ENCODE measurements at places on chromosomes 1 and 21.
A peak's percentile ranks its signal among the peaks of the same experiment; 100 is the strongest.

DNA sequence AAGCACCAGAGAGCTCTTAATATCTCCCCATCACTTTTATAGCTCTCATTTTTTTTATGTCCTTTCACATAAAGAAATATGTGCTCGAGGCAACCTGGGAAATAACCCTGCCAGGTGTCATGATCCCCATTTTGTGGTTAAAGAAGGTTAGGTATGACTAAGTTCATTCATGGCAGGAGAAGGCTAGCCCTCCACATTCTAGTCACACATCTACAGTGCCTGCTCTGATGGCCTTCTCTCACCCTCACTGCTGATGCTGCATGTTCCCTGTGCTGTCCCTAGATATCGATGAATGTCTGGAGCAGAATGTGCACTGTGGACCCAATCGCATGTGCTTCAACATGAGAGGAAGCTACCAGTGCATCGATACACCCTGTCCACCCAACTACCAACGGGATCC is 187.5 kb downstream of the TPR start:
- DNase-seq: no peak

DNA sequence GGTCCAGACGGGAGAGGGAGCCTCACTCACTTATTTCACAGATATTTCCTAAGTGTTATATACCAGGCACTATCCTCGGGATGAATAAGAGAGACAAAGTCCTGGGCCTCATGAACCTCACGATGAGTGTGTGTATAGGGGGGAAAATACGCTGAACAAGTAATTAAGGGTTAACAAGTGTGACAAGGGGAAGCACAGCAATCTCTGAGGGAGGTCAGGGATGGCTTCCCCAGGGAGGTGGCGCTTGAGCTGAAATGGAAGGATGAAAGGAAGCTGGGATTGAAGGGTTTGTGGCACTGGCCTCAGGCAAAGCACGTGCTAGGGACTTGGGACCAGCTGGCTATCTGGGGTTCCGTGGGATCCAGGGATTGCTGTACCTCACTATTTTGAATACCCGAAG is 46.4 kb upstream of the SYNC start:
- DNase-seq: no peak

- no peak for DNase-seq
These were observed 39.5 kb upstream of the CR2 start for GRCh38 chr1:207414606-207415108.

DNA sequence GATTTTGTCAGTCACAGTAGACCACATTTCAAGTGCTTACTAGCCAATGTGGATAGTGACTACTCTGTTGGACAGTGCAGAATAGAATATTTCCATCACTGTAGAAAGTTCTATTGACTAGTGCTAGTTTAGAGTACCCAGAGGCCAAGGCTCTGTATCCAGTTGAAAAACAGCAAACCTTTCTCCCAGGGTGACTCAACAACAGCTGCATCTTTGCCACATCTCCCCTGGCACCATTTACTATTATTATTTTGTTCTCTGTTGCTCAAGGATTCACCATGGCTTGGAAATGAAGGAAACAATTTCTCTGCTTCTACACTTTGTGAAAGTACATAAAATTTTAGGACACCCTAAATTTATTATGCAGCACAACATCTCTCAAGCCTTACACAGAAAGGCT is 85.3 kb upstream of the WDR26 start:
- no peak for DNase-seq

- DNase-seq: peak; percentile 57
These were observed 77.7 kb downstream of the SLC16A1 start for GRCh38 chr1:112878321-112878720.

DNA sequence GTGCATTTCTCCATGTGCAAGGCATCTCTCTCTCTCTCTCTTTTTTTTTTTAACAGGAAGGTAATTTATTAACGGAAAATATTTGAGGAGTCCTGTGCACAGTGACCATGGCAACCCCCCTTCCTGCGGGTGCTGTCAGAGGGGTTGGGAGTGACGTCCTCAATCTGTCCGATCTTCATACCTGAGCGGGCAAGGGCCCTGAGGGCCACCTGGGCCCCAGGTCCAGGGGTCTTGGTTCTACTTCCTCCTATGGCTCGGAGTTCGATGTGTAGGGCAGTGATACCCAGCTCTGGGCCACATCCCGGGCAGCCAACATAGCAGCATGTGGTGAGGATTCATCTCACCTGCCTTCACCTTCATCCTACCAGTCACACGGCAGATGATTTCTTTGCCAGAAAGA is 11.0 kb downstream of the MAPKAPK2 start:
- no peak for DNase-seq

DNA sequence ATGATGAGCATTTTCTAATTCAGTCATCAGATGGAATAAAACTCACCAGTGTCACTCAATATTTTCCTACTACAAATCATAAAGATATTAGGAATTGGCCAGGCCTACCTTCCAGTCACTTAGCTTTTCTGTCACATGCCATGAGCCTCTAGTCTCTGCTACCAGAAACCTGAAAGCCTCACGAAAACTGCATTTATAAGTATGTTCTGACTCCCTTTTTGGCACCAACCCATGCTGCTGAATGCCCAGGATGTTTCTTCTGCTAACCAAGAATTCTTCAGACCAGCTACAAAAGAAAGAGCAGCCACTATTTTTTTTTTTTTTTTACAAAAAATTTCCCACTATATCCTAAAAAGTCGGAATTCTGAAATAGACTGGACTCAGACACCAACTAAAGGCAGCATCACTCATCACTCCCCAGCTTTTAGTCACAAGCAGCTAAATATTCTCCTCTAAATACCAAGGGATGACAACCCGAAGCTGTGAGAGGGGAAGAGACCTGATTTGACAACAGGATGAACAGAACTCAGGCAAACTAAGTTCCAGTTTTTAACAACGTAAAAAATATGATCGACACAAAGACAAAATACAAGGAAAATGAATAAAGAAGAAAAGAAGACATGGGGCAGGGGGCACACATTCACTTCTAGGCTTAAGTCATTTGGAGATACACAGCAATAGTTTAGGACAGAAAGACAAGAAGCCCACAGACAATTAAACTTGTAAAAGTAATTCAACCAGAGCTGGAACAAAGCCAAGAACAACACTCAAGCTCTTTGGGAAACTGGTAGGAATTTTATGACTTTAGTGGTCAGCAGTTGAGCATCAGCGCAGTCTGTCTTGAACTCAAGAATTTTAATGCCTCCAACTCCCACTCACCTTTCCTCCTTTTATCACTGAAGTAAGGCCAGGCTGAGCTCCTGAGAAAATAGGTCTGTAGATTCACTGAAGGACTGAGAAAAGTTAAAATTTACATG is 1.7 kb downstream of the DCAF8 start:
- DNase-seq: no peak

DNA sequence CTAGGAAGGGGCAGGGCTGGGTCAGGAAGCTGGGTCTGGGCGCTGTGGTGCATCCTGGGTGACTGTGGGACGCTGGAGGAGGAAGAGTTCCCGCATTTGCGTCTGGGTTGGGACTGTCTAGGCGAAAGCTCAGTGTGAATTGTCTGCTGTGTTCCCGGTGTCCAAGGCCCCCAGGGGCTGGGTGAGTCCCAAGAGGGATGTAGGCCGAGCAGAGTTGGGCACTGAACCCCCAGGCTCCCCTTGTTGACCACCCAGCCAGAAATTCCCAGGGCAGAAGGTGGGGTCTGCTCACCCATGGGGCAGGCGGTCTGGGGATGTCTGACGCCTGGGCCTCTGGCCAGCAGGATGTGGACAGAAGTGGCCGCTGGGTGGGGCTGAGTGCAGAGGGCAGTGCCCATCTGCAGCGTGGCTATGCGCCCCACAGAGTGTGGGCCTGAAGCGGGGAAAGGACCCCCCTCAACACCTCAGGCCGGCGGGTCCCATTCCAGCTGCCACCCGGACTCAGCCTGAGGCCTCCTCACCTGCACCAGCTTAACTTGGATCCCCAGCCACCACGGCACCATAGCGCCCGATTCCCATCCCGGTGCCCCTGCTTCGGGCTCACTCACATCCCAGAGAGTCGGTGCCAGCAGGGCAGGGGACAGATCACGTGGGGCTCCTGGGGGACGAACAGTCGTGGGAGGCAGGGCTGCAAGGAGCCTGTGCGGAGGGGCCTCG is 37.0 kb upstream of the POFUT2 start:
- no peak for DNase-seq

GRCh38 chr21:26752849-26753248 is 92.4 kb downstream of the ADAMTS1 start:
- DNase-seq: no peak

DNA sequence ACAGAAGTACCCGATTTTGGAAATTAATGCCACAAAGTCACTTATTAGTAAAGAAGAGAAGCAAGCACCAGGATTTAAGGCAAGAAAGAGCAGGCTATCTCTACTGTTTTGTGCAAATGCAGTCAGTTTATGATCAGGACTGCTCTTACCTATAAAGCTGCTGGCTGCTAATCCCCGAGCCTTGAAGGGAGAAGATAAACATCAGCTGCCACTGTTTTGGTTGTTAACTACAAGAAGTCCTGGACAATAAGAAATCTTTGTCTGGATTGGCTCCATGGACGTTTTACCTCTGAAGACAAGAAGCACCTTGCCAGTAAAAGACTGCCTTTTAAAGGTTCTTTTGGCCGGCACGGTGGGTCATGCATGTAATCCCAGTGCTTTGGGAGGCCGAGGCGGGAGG is 21.4 kb downstream of the FRRS1 start:
- no peak for DNase-seq

- no peak for DNase-seq
These were observed 10.3 kb downstream of the SIM2 start for GRCh38 chr21:36709030-36709867.

- DNase-seq: no peak
These were observed 350.7 kb downstream of the NTNG1 start for GRCh38 chr1:107491582-107491981.

Data from Ammon's horn (tissue), 1 donor.